ENCODE measurements at places on chromosomes 16 and 17.

GRCh38 chr16:51562891-51563290 lies 411.8 kb upstream of the SALL1 start:
- no peak for DNase-seq

- no peak for DNase-seq
Measured at GRCh38 chr17:64154717-64155116, 24.8 kb upstream of the ERN1 start.

- DNase-seq = no peak
Measured at GRCh38 chr17:47192554-47192953, 3.5 kb upstream of the CDC27 start.

DNA sequence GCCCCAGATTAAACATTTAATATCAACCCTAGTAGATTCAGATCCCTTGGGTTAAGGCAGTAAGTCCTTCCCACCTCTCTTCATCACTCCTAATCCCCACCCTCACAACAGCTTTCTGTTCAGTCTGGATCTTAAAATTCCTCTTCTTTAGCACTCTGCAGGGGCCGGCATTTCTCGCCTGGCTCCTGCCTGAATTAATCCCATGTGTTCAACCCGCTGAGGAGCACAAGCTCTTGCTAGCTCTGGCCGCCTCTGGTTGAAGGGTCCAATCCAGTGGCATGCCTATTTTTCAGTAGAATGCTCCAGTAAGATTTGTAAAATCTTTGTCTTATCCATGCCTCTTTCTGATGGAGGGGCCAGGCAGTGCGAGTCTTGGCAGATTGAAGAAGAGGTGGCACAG lies 59.2 kb downstream of the CYB5B start:
- DNase-seq = no peak

- DNase-seq = no peak
Measured at GRCh38 chr17:72592242-72592966, 471.6 kb downstream of the SOX9 start.

- DNase-seq = no peak
Measured at GRCh38 chr17:41775394-41776226, 10.9 kb downstream of the JUP start.

DNA sequence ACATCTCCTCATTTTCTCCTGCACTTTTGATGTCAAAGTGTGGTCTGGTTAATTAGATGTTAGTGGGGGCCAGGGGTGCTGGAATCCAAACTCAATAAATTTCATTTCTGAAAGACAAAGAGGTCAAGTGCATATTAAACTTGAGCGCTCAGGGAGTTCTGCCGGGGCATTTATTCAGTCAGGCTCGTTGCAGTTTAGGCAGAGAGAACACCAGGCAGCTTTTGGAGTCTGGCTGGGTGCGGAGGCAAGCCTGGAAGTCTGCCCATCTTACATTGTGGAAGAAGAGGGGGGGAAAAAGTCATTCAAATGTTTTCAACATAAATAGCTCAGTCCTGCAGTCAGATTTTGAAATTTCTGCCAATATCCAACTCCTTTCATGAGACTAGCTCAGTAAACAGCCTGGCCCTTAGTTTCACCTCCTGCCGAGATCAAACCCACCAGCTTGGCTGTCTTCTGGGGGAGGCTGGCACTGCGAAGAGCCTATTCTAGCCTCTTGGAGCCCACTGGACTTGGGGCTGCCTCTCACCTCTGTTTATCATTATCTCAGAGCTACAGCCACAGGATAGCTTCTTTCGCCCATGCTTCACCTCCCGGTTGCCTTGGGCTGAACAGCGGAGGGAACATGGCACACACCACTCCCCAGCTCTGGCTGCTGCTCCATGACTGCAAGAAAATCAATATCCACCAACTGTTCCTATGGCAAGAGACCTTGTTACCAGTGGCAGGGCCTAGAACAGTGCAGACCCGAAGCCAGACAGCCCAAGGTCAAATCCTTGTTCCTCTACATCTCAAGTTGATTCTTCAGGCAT lies 177.4 kb upstream of the CDH5 start:
- DNase-seq = no peak

- no peak for DNase-seq
Measured at GRCh38 chr16:30004811-30005242, 6.0 kb downstream of the DOC2A start.

Measured in activated naive CD4-positive, alpha-beta T cell (primary cell).